ENCODE measurements at places on chromosomes 5 and 9. TPM values are rescaled to one million over a fixed set of nuclear protein-coding genes. Genes with fewer than 3 reads are reported as not detected.

DNA sequence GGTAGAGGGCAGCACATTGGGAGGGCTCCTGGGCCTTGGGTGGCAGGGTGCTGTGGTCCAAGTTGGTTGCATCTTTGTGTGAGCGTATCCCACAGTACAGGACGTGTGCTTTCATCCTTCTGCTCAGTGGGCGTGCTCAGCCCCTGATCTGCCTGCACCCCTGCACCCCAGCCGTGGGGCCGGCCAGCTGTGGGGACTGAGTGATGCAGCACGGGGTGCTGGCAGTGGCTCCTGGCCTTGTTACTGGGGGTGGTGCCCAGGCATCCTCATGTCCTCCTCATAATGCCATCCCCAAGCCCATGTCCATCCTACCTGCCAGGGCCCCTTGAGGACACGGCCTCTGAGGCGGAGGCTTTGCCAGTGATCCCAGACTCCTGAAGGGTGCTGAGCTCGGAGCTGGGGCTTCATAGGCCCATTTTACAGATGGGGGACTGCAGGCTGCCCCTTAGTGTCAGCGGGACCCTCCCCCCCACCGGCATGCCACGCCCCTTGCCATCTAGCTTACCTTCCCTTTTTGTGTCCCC lies 100.7 kb downstream of the PHF2 start:
- no peak for DNase-seq

DNA sequence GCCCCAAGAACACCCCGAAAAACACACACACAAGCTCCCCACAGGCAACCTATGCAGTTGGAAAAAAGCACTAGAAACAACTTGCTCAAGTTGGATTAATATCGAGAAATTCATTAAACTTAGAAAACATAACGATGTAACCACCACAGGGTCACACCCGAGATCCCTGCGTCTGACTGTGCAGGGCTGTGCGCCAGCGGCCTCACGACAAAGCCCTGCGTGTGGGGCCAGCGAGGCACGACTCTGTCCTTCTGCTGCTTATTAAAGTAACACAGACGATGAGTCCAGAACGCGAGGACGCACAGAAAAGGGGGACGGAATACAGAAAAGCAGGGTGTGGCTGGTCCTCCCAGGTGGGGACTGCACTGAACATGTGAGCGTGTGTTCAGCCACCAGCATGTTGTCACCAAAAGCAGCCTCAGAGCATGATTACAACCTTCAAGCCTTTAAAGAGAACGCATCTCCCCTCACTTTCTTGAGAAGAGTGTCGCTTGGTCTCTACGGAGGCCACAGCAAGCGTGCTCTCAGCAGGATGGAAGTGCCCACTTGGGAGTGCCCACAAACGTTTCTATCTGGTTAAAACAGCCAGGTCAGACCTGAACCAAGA lies 14.4 kb downstream of the SLC12A7 start:
- no peak for DNase-seq

GRCh38 chr5:56913766-56914165 lies 4.4 kb downstream of the SETD9 start:
- no peak for DNase-seq

Gene ECSCR
- not detected for total RNA-seq

Data from T-helper 17 cell (primary cell).